ENCODE measurements at places on chromosomes 13 and 19.

- peak; percentile 55 for DNase-seq
Observed at GRCh38 chr13:44331912-44332851, 41.4 kb upstream of the SERP2 start.

GRCh38 chr13:101140087-101140770 is 276.1 kb downstream of the NALCN start:
- no peak for DNase-seq

- no peak for DNase-seq
Observed at GRCh38 chr19:55550321-55550650, 4.9 kb upstream of the SBK3 start.

- no peak for DNase-seq
Observed at GRCh38 chr19:32530773-32531172, 50.2 kb upstream of the PDCD5 start.

DNA sequence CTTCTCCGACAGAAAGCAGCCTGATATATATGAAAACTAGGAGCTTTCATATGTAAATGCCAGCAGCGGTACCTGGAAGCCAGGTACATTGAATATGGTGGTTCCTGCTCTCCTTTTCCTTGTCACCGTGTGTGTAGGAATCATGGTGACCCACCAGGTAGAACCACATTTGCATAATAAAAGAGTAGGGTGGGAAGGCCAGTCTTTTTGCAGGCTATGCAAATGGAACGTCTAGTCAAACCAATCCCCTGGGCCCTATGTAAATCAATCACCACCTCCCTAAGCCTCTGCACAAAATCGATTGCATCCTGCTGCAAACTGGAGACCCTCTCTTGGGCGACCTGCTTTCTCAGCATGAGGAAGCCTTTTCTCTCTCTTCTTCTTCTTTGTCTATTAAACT is 22.2 kb upstream of the ZNF181 start:
- no peak for DNase-seq

DNA sequence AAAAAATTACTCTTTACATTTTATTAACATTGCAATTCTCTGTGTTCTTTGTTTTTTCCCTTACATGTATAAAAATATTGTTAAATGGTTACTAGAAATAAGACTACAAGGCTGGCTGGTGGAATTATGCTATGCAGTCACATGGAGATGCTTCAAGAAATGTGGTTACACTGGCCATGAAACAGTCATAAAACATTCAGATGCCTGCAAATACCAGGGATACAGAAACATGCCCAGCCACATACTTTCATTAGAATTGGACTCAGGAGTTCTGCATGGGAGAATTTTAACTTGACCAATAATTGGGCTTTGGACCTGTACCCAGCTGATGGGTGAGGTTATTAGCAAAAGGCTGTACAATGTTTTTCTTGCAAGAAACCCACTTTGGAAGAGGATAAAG is 1407.7 kb upstream of the SLC10A2 start:
- no peak for DNase-seq

- DNase-seq, result no peak
Observed at GRCh38 chr19:12774588-12775555, at the start of gene HOOK2. Gene HOOK2, minus strand, starts transcription at chr19:12775552. Its CDS starts 103 bp downstream, at chr19:12775449.

DNA sequence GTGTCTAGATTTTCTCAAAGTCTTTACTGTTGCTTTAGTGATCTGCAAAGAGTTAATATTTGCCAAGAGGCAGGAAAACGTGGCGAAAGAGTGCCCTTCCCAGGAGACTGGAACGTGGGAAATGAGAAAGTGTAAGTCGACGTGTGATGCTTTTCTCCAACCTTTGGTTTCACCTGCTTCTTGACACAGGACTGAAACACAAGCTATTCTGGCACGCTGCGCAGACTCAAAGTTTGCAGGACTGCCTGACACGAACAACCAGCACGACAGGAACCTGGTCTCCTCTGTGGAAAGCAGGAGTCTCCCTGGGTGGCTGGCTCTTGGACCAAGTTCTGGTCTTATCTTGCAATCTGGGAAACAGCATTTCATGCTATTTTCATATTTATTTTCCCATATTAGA is 28.6 kb downstream of the RFXAP start:
- no peak for DNase-seq

- DNase-seq, result no peak
Observed at GRCh38 chr19:37979547-37980082, 72.6 kb downstream of the SIPA1L3 start.

Data from globus pallidus (tissue), 1 donor.